ENCODE measurements at places on chromosomes 7 and 10.

DNA sequence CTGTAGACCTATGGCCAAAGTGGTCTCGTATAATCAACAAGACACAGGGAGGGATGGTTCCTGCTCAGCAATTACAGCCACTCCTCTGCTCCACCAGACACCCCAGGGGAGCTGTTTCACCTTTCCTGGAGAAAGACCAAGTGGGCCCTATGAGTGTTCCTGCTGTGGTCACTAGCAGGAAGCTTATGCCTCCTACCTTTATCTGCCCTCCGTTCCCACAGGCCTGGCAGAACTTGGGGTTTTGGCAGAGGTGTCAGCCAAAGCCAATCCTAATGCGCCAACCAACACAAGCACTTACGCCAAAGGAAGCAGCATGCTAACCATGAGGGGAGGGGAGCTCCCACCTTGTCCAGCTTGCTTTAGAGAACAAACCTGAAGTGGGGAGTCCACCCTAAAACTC is 31.2 kb downstream of the XPNPEP1 start:
- DNase-seq: no peak

- peak; percentile 20 for DNase-seq
These were observed 20.5 kb upstream of the CFAP46 start for GRCh38 chr10:132962623-132963429.

DNA sequence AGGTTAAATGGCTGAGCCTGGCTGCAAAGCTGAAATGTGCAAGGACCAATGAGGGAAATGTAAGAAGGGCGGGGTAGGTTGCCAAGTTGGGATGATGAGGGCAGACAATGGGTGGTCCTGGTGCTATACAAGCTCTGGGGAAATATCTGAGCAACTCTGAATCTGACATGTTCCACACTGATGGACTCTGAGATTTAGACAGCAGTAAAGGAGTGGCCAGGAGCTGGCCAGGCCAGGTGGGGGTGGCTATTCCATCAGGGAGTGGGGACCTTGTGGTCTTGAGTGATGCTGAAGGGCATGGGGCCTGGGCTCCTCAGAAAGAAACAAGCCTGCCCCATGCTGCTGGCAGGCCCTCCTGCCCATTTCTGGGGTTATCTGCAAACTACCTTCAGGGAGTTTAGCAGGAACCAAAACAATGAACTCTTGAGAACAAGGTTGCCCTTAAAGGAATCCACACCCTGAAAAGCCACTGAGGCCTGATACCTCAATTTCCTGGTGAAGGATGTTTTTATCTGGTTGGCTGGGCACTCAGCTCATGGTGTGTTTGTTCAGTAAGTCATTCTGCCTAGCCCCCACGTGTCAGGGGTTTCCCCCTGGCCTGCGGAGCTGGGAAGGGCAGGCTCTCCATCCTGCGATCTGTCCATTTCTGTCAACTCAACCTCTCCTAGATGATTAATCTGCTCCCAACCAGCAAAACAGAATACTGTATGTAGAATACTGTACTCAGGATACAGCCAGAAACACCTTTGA is 143.3 kb upstream of the TNS3 start:
- DNase-seq: no peak

GRCh38 chr10:70683601-70683934 is 11.3 kb downstream of the ADAMTS14 start:
- peak; percentile 40 for DNase-seq

DNA sequence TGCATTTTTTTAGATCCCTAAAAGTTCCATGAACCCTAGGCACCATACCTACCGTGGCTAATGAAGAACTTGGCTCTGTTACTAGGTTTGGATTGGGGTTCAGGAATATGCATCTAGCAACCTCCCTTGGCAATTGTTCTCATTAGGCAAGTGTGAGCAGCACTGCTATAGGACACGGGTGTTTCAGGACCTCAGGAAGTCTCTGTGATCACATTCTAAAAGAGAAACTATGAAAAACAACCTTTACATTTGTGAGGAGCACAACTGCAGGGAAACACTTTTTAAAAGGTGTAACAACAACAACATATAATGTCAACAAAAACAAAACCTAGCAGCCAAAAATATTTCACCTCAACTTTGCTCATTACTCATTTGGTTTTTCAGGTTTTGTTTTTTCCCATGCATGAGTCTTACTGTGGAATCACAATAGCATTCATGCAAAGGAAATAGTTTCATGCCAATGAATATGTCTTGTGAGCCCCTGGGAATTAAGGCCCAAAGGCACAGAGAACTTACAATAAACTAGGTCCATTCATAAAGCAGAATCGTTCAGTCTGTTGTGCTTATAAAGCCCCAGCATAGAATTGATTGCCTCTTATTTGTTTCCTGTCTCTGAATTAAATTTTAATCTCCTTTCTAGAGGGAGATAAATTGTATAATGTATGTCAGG is 255.7 kb upstream of the DGKB start:
- DNase-seq: no peak

DNA sequence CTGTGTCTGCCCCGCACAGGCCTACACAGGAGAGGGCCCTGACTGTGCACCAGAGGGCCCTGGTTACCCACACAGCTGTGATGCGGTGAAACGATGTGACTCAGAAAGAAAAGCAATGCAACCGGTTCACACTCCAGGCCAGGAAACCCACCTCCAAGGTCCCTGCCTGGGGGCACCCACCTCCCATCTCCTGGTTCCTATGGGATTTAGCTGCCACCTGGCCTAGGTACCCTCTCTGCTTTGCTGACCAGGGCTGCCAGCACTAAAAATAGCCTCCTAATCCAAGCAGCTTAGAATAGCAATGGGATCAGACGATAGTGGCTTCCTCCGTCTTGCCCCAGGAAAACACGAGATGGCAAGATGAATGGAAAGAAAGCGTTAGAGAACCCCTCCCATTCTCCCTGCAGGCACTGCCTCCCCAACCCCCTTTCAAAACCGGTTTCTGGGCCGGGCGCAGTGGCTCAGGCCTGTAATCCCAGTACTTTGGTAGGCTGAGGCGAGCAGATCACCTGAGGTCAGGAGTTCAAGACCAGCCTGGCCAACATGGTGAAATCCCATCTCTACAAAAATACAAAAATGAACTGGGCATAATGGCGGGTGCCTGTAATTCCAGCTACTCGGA is 12.4 kb downstream of the RBP3 start:
- DNase-seq: no peak

DNA sequence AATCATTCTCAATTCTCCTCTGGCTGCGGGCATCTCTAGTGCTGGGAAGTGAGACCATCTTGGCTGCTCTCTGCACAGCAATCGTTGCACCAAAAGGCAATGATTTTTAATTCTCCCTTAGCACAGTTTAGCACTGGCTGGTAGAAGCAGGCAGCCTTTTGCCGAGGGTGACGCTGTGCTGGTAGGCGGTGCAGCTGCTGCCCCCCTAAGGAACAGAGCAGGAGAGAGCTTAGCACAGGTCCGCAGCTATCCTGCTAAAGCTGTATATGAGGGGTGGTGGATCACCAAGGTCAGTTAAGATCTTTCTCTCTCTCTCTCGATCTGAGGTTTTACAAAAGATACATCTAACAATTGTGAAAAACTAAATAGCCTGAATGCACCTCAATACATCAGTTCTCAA is 390.1 kb downstream of the GATA3 start:
- DNase-seq: no peak

Measured in inflammatory macrophage treated with lipopolysaccharide for 1 hour (primary cell).